ENCODE measurements at places on chromosomes 1 and 21. TPM values are rescaled to one million over a fixed set of nuclear protein-coding genes. Genes with fewer than 3 reads are reported as not detected.
A peak's percentile ranks its signal among the peaks of the same experiment; 100 is the strongest.

DNA sequence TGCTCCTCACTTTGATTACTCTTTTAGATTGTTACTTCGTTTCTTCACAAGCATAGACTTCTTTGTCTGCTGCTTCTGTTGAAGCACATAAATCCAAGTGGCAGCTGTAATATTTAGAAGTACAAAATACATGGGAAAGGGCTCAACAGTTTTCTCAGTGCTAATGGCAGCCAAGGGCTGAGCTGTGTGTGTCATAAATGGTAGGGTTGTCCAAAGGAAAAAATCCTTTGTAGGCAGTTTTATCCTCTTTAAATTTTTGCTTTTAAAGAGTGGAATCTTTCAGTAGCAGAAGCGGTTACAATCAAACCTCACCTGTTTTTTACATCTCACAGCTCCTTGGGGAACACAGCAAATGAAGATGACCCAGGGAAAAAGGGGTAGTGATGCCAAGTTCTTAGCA lies 650.8 kb downstream of the PLPP3 start:
- no peak for DNase-seq

- DNase-seq: peak; percentile 3
These were observed 1327.9 kb downstream of the BRINP3 start for GRCh38 chr1:189149547-189150375.

DNA sequence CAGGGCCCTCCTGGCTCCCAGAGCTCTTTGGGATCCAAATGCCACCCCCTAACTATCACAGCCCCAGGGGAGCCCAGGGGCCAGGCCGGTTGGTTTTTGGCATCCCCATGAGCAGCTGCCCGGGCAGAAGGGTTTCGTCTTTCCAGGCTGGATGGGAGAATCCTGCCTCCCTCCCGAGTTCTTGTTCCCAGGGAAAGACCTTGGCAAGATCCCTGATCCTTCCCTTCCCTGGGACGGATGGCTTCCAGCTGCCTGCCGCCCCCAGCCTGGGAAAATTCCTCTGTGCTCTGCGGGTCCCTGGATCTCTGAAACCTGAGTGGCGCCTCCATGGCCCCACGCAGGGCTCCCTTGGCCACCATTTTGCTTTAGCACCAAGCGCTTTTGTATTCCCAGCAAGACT lies 55.6 kb downstream of the TAS1R2 start:
- DNase-seq: no peak

DNA sequence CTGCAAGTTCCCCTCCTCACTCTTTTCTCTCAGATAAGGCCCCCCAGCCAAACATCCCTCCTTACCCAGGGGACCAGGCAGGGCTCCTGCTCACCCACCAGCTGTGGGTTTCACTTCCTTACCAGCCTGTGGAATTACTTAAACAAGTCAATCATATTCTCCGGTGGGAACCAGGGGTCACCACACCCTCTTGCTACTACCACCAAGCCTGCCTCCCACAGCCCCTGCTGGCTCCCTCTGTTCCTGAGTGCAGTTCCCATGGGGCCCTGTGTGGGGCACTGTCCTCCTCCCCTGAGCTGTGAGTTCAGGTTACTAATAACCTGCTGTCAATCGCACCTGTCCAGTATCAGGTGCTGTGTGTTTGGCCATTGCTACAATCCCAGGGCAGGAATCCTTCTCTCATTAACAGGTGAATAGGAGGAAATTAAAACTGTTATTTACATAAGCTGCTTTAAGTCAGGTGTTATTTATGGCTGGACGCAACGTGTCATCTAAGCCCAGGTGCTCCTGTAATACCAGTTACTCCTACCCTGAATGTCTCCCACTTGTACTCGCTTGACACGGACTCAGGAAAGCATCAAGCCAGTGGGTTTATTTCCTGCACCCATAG lies 53.1 kb upstream of the LBR start:
- DNase-seq: peak; percentile 33

DNA sequence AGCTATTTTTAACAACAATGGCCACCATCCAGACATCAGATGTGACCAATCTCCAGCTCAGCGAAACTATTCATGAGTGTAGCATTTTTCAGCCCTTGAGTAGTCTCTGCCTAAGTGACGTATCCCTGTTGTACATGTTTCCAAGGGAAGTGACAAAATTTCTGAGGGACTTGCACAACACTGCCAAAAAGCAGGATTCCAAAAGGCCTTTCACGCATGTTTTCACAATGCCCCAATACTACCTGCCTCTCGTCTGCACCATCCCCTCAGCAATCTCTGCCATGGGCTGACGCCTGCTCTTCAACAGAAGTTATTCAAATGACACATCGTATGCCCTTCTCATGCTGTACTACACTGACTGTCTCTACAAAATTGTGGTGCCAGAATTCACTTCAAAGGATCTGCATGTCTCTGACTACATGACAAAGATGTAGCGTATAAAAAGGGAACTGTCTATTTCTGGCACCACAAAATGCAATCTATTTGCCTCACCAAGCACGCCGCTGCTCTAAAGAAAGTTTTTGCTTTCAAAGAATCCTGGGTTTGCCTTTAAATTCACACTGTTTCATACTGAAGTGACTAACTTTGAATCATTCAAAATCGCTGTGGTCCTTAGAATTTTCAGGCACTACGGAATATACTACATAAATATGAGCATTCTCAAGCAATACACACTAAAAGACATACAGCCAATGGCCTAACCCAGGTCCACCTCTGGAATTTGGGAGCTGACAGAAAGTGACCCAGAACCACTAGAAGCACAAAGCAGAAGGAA lies 32.9 kb downstream of the JAK1 start:
- DNase-seq: peak; percentile 54

Gene LRRC53
- not detected for total RNA-seq

Gene CD1E
- not detected for total RNA-seq
